ENCODE measurements at places on chromosomes 2 and 18.

DNA sequence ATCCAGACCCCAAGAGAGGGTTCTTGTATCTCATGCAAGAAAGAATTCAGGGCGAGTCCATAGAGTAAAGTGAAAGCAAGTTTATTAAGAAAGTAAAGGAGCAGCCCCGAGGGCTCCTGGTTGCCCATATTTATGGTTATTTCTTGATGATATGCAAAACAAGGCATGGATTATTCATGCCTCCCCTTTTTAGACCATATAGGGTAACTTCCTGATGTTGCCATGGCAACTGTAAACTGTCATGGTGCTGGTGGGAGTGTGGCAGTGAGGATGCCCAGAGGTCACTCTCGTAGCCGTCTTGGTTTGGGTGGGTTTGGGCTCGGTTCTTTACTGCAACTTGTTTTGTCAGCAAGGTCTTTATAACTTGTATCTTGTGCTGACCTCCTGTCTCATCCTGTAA, 750.2 kb upstream of the FANCL start:
- no peak overlapping the region for H3K27ac ChIP-seq
- no peak overlapping the region for H3K4me3 ChIP-seq
- no peak for DNase-seq
- no peaks in the 10 kb centered on the region for H3K36me3 ChIP-seq
- no peaks in the 10 kb centered on the region for H3K27me3 ChIP-seq
- no peaks in the 10 kb centered on the region for H3K4me1 ChIP-seq

DNA sequence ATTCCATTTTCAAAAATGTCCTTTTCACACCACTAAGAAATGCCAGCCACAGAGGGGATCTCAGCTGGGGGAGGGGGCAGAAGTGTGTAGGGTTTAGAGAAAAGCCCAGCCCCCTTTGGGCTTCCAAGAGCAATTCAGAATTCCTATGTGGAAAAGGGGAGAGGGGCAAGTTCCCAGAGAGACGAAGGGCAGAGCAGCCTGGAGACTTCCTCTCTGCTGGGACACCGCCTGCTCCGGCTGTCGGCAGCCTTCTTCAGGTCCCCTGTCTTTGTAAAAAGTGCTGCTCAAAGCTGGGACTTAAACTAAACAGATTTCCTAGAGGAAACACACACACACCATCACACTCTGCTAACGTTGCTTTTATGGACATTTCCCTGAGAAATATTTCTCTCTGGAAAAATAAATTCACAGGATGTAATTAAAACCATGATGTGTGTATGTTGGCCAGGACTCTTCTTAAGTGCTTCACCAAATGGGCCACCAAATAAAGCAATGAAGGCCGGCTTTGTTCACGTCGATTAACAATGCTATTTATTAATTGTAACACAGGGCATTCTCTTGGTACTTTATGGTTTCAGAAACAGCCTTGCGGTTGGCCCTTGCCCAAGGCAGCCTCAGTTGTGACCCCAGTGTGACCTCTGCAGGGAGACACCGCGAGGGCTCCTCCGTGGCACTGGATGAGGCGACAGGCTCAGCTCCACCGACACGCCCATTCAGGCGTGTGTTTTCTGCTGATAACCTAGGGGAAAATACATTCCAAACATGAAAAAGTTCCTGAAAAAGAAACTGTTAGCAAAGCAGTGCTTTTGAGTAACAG, 5.6 kb upstream of the ASB1 start:
- no peaks in the 10 kb centered on the region for H3K27me3 ChIP-seq
- H3K36me3 ChIP-seq = no peaks in the 10 kb centered on the region
- H3K27ac ChIP-seq = no peak overlapping the region
- DNase-seq = no peak

DNA sequence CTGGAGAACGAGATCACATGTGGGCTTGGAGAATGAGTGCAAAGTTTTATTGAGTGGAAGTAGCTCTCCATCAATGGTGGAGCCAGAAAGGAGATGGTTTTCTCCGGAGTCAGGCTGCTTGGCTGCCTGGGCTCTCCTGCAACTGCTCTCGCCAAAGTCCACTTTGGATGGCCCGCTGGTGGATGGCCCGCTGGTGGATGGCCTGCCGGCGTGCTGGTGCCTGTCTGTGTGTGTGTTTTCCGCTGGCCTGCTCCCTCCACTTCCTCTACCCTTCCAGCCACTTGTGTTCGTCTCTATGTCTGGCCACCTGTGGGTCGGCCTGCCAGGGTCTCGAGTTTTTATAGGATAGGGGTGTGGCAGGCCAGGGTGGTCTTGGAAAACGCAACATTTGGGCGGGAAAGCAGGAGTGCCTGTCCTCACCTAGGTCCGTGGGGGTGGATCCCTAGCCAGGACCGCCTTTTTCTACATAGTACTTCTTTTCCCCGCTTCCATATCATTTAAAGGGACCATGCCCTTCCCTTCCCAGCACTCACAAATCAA, 1292.1 kb upstream of the PIK3C3 start:
- H3K4me1 ChIP-seq = no peaks in the 10 kb centered on the region
- H3K36me3 ChIP-seq = no peaks in the 10 kb centered on the region
- H3K27ac ChIP-seq = no peak overlapping the region
- no peak for DNase-seq
- H3K27me3 ChIP-seq = no peaks in the 10 kb centered on the region
- H3K4me3 ChIP-seq = no peak overlapping the region

DNA sequence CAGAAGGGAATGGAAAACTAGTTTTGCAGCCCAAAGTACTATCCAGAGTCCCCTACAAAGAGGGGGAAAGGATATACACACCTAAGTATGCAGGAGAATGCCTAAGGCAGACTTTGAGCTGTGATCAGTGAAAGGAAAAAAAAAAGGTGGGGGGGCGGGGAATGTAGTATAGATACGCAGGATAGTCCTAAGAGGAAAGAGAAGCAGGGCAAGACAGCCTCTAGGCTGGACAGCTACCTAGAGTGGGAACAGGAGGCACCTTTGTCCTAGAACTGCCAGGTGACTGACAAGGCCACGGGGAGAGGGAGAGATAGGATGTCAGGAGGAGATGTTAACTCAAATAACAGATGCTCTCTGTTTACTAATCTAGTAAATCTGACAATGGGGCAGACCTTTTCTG, 6.0 kb downstream of the REEP1 start:
- DNase-seq = no peak
- no peaks in the 10 kb centered on the region for H3K27me3 ChIP-seq
- H3K4me3 ChIP-seq = no peak overlapping the region

DNA sequence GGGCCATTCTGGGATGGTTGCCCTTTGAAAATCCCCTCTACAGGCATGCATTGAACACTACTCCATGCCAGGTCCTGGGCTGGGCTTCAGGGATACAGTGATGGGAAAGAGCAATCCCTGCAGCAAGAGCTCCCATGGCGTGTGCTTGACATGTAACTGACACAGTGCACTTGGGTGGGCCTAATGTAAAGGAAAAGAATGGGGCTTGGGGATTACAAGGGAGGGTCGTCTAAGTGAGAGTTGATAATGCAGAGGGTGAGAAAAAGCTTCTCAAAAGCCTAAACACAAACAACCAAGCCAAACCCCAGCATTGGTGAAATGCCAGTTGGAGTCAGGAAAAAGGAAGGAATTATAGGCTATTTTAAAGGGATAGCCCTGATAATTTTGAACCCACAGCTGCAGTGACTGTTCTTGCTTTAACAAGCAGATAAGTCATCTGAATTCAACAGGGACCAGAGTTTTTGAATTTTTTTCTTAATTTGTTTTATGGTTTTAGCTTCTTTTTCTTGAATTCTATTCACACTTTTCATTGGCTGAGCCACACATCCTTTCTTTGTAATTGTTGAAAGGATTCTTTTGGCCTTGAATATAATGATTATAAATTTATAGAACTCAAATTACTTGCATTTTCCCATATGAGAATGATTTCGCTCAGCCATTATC, 308.7 kb downstream of the LPIN1 start:
- no peaks in the 10 kb centered on the region for H3K36me3 ChIP-seq
- H3K4me1 ChIP-seq = no peaks in the 10 kb centered on the region
- no peak overlapping the region for H3K27ac ChIP-seq
- no peak for DNase-seq

All from pancreas (tissue), 10 donors.